ENCODE measurements at places on chromosomes 12 and 14. TPM values are rescaled to one million over a fixed set of nuclear protein-coding genes. Genes with fewer than 3 reads are reported as not detected.
A peak's percentile ranks its signal among the peaks of the same experiment; 100 is the strongest.

- no peak for DNase-seq
- no peak overlapping the region for H3K27ac ChIP-seq
- no peaks in the 10 kb centered on the region for H3K36me3 ChIP-seq
- H3K4me1 ChIP-seq, result peaks cover 2% of the 10 kb centered on the region
These were observed 9.3 kb upstream of the GMFB start for GRCh38 chr14:54498095-54498531.

- no peak overlapping the region for H3K4me3 ChIP-seq
- DNase-seq, result peak; percentile 2
- H3K36me3 ChIP-seq, result no peaks in the 10 kb centered on the region
- no peaks in the 10 kb centered on the region for H3K4me1 ChIP-seq
- H3K27ac ChIP-seq, result no peak overlapping the region
These were observed 219.6 kb upstream of the C14orf180 start for GRCh38 chr14:104359969-104360442.

DNA sequence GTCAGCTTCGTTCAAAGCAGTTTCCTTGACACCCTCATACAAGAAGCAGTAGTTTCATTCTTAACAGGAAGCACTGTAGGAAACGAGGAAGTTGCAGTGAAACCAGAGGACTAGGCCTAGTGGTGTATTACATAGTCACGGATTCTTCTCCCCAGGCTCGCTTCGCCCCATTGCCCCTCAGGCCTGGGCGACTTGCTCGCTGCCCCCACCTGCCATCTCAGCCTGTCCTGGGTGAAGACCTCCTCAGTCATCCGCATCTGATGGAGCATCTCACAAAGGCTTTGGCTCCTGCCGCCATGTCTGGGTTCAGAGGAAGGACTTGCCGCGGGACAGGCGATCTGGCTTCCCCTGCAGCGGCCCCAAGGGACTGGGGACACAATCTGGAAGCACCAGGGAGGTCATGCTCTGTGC lies 93.5 kb downstream of the LMNTD1 start:
- no peaks in the 10 kb centered on the region for H3K4me1 ChIP-seq
- H3K36me3 ChIP-seq, result no peaks in the 10 kb centered on the region
- DNase-seq, result no peak
- no peak overlapping the region for H3K27ac ChIP-seq
- no peak overlapping the region for H3K4me3 ChIP-seq

Gene ABCD2
- total RNA-seq, result 9.1 TPM

- no peak overlapping the region for H3K27ac ChIP-seq
- peaks cover 3% of the 10 kb centered on the region for H3K4me1 ChIP-seq
These were observed 7.2 kb upstream of the RBM19 start for GRCh38 chr12:113973109-113973904.

GRCh38 chr14:66133666-66134065 lies 352.5 kb upstream of the CCDC196 start:
- DNase-seq, result no peak
- no peaks in the 10 kb centered on the region for H3K36me3 ChIP-seq
- no peaks in the 10 kb centered on the region for H3K4me1 ChIP-seq
- no peak overlapping the region for H3K27ac ChIP-seq
- H3K27me3 ChIP-seq, result no peaks in the 10 kb centered on the region
- no peak overlapping the region for H3K4me3 ChIP-seq

Gene TBC1D30
- 0.17 TPM for total RNA-seq

Gene NFATC4
- total RNA-seq, result 0.15 TPM

GRCh38 chr14:76769636-76770292 lies 8.5 kb downstream of the VASH1 start:
- DNase-seq, result no peak
- peaks cover 12% of the 10 kb centered on the region for H3K27me3 ChIP-seq
- H3K36me3 ChIP-seq, result no peaks in the 10 kb centered on the region
- no peak overlapping the region for H3K4me3 ChIP-seq
- H3K4me1 ChIP-seq, result peaks cover 17% of the 10 kb centered on the region

Gene CLEC12A
- not detected for total RNA-seq

- H3K27me3 ChIP-seq, result peaks cover 14% of the 10 kb centered on the region
- no peak overlapping the region for H3K4me3 ChIP-seq
- no peak for DNase-seq
- H3K4me1 ChIP-seq, result peaks cover 19% of the 10 kb centered on the region
- no peak overlapping the region for H3K27ac ChIP-seq
These were observed 41.8 kb upstream of the DHRS7 start for GRCh38 chr14:60206837-60207533.

- no peak for DNase-seq
- H3K27ac ChIP-seq, result no peak overlapping the region
- H3K27me3 ChIP-seq, result no peaks in the 10 kb centered on the region
- H3K4me3 ChIP-seq, result no peak overlapping the region
These were observed 195.0 kb downstream of the SYT1 start for GRCh38 chr12:79059557-79059956.

DNA sequence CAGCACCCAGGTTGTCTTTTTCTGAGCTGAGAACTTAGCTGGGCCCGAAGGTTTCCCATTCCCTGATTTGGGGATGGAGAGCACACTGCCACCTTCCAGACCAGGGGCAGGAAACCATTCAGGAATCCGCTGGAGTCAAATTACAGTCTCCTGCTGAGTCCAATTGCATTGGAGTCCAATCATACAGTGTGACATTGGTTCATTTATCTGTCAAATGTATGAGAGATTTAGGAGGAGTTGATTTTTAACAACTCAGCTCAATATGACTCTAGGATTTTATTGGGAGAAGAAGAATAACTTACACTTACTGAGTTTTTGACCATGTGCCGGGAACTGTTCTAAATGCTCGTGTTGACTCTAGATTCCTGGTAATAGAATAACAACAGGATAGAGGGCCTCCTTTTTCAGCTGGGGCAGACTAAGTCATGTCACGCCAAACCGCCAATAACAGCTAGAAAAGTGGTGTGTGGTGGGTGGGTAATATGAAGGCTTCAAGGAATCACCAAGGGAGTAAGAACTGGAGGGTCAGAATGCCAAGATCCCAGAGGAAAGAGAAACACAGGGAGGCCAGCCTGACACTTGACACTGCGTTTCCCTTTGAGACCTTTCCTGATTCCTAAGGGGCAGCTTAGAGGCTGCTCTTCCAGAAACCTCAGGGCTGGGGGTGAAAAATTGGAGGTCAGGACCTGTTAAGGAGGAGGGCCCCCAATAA lies 11.5 kb downstream of the SYNDIG1L start:
- peaks cover 10% of the 10 kb centered on the region for H3K27me3 ChIP-seq
- no peaks in the 10 kb centered on the region for H3K36me3 ChIP-seq
- no peaks in the 10 kb centered on the region for H3K4me1 ChIP-seq
- no peak overlapping the region for H3K27ac ChIP-seq

DNA sequence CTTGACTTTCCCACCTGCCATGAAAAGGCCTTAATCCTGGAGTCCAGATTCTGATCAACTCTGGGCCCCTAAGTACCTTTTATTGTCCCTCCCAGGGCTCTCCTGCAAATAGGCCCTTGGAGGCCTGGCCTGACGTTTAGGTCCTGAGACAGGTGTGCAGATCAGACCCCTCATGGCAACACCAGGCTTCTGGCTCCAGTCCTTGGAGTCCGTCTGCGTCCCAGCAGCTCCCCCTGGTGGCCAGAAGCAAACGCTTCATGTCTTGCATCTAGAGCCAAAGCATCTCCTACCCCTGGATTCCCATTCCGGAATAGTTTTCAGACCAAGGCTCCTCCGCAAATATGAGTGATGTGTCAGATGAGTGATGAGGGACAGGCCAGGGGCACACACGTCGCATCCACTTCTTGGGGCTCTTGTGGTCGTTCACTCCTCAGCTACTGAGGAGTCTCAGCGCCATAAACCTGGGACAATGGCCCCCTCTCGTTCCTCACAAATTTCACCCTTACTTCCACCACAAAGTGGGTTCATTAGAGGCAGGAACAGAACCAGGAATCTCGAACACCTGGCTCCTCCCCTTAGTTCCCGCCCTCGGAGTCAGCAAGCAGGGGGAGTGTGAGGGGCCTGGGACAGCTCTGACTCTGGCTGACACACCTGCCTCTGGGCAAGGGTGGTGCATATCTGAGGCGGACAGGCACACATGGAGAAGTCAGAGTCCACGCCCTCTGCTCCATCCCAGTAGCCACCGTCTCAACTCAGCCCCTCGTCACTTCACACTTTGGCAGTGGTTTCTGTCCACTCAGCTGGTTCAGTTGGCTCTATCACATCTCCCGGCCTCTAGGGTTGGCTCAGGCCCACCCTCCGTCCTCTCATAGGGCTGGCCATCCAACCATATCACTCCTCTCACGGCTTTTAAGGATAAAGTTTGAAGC lies 77.9 kb upstream of the PWP1 start:
- H3K4me1 ChIP-seq, result no peaks in the 10 kb centered on the region
- H3K27ac ChIP-seq, result no peak overlapping the region
- DNase-seq, result peak; percentile 87
- no peaks in the 10 kb centered on the region for H3K27me3 ChIP-seq
- no peak overlapping the region for H3K4me3 ChIP-seq
- no peaks in the 10 kb centered on the region for H3K36me3 ChIP-seq

GRCh38 chr12:62256408-62257096 lies 3.7 kb upstream of the USP15 start:
- peak overlapping the region; percentile 53 for H3K4me3 ChIP-seq
- DNase-seq, result peak; percentile 67
- peaks cover 39% of the 10 kb centered on the region for H3K4me1 ChIP-seq
- H3K27me3 ChIP-seq, result no peaks in the 10 kb centered on the region
- H3K27ac ChIP-seq, result peak overlapping the region; percentile 60

DNA sequence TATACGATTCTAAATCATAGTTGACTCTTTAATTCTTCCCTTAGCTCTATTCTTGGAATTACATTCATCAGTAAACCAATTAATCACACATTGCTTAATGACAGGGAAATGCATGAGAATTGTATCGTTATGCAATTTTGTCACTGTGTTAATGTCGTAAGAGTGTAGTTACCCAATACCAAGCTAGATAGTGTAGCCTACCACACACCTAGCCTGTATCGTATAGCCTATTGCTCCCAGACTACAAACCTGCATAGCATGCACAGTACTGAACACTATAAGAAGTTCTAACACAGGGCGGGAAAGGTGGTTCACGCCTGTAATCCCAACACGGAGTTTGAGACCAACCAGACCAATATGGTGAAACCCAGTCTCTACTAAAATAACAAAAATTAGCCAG lies 24.7 kb downstream of the HNRNPC start:
- H3K27me3 ChIP-seq, result no peaks in the 10 kb centered on the region
- H3K27ac ChIP-seq, result no peak overlapping the region
- H3K36me3 ChIP-seq, result peaks cover 62% of the 10 kb centered on the region
- DNase-seq, result no peak
- H3K4me1 ChIP-seq, result peaks cover 67% of the 10 kb centered on the region
- no peak overlapping the region for H3K4me3 ChIP-seq

Gene KRT74
- total RNA-seq, result not detected

Gene LRRC43
- total RNA-seq, result not detected

DNA sequence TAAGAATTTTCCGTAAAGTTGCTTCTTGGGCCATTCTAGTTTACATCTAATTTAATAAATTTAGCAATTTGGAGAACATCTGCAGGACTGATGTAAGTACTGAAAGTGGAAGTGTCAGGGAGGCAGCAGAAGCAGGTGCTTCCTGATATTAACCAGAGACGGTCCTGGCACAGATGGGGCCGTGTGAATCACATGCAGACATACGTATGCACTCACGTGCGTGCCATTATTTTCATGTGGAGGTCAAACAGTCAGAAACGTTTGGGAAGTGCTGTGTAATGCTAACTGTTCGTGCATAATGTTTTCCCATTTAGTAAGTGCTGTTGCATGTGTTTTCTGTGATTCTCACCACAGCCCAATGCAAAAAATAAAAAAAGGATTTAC lies 87.8 kb upstream of the DYNC1H1 start:
- peak overlapping the region; percentile 52 for H3K4me3 ChIP-seq
- H3K27ac ChIP-seq, result peak overlapping the region; percentile 85
- H3K4me1 ChIP-seq, result peaks cover 89% of the 10 kb centered on the region
- H3K36me3 ChIP-seq, result peaks cover 22% of the 10 kb centered on the region
- H3K27me3 ChIP-seq, result no peaks in the 10 kb centered on the region

DNA sequence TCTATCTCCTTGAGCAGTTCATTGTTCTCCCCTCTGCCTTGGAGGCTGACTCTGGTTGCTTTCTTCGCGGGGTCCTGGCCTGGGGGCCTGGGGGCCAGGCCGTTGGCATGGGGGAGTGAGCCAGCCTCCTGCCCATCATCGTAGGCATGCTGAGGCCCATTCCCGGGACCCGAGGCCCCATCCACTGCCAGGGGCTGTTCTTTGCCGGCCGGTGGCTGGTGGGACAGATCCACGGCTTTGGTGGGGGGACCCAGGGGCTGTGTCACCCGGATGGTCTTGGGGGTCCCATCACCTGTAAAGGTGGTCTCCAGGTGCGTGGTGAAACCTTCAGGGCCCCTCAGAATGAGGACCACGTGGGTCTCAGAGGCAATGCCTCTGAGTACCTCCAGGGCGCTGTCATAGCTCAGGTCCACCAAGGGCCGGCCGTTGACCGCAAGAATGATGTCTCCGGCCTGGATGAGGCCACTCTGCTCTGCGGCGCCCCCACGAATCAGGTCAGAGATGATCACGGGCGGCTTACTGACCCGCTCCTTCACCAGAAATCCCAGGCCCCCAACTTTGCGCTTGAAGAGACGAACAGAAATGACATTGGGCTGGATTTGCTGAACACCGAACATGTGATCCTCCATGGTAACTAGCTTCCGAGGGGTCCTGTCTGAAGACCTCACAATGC lies 30.8 kb downstream of the NOS1 start:
- H3K36me3 ChIP-seq, result no peaks in the 10 kb centered on the region
- no peaks in the 10 kb centered on the region for H3K4me1 ChIP-seq
- no peak overlapping the region for H3K27ac ChIP-seq
- no peak for DNase-seq
- peaks cover 18% of the 10 kb centered on the region for H3K27me3 ChIP-seq
- no peak overlapping the region for H3K4me3 ChIP-seq

Gene PRH2
- not detected for total RNA-seq

GRCh38 chr12:71710276-71711125 lies 24.6 kb downstream of the TMEM19 start:
- H3K4me3 ChIP-seq, result no peak overlapping the region
- DNase-seq, result peak; percentile 13
- H3K27me3 ChIP-seq, result peaks cover 2% of the 10 kb centered on the region
- no peak overlapping the region for H3K27ac ChIP-seq
- H3K36me3 ChIP-seq, result peaks cover 4% of the 10 kb centered on the region
- peaks cover 5% of the 10 kb centered on the region for H3K4me1 ChIP-seq

DNA sequence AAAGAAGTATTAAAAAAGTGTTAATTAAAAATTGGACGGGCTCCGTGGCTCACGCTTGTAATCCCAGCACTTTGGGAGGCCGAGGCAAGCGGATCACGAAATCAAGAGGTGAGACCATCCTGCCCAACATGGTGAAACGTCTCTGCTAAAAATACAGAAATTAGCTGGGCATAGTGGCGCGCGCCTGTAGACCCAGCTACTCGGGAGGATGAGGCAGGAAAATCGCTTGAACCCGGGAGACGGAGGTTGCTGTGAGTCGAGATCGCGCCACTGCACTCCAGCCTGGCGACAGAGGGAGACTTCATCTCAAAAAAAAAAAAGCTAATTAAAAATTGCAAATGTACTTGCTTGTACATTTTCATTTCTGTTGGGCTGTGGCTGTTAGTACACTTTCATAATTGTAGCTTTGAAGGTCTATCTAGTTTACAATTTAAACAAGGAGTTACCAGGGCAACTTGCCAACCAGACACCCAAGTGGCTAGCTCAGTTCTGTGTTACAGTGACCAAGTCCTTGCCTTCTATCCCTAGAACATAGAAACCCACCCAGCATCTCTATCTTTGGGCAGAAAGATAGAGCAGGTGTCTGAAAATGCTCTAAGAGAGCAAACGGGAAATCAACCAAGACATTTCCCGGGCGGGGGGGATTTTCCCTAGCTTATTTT lies 1.2 kb downstream of the COA8 start:
- H3K27me3 ChIP-seq, result no peaks in the 10 kb centered on the region
- no peak overlapping the region for H3K27ac ChIP-seq
- H3K4me1 ChIP-seq, result peaks cover 59% of the 10 kb centered on the region
- no peak for DNase-seq

Measured in activated naive CD4-positive, alpha-beta T cell treated with anti-CD3 and anti-CD28 coated beads for 36 hours (primary cell).